ENCODE measurements at places on chromosomes 6 and 20.

DNA sequence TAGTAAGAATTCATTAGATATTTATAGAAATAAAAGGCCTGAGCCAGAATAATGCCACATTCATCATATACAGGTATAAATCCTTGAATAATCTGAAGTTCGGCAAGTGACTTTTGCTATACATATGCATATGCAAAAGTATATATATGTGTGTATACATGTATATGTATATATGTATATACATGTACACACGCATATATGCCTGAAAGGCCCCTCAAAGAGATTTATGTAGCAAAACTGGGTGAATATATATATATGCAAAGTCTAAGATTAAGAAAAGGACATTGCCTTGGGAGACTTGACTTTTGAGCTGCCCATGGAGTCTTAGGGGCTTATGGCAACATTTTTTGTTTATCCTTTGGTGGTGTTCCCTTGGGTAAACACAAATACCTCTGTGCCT lies 231.4 kb downstream of the BMP2 start:
- no peak for DNase-seq

DNA sequence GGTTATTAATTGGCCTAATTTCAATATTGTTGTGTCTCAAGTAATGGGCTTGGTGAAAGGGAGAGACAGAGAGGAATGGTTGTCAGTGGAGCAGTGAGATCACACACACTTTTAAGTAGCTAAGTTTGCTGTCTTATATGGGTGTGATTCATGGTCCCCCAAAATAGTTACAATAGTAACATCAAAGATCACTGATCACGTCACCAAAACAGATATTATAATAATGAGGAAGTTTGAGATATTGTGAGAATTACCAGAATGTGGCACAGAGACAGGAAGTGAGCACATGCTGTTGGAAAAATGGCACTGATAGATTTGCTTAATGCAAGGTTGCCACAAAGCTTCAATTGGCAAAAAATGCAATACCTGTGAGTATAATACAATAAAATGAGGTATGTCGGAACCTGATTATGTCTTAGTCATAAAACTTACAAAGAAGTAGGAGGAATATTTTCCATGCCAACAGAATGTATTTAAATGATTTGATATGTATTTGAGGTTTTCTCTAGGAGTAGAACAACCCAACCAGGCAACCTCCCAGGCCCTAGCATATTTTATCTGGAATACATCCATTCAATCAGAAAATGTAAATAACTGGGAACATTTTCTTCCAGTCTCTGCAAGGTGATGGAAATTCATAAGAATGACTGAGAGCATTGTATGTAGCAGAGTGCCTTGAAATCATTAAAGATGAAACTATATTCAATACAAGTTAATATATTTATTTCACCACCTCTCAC lies 167.8 kb downstream of the CARMIL1 start:
- no peak for DNase-seq

DNA sequence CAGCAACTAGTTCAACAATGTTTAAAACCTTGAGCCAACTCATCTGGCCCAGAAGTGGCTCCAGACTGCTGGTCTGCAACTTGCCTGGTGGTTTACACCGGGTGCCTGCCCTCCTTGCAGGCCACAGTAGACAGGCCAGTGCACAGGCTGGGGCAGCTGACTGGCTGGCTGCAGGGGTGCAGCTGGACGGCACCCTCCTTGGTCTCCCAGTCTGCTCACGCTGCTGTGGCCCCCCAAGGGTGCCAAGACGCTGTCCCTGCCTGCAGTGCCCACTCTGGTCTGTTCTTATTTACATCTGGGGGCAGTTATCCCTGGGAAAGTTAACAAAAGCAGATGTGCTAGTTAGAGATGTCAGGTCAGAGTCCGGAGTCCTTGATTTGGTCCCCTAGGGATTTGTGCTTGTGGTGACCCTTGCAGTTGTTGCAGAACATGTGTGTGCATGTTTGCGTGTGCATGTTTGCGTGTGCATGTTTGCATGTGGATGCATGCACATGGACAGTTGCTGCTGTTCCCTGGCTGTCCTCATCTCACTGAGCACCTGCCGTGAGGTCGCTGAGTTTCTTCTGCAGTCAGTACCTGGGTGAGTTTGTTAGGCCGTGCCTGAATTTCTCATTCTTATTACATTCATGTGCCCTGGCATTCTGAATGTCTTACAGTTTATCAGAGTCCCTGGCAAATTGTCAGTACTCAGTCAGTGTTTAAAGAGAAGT lies 48.2 kb upstream of the IRF4 start:
- no peak for DNase-seq

DNA sequence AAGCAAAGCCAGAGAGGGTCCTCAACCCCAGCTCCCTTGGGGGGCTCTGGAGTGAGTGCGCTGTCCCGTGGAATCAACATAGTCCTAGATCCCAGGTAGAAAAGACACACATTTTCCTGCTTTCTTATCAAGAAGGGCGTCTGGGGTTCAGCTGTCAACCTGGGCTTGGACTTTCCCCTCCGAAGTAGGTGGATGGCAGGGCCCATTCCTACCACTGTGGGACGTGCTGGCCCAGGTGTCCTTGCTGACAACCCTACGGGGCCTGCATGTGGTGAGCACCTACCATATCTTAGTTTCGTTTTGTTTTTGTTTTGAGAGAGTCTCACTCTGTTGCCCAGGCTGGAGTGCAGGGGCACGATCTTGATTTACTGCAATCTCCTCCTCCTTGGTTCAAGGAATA lies 42.4 kb downstream of the MYT1 start:
- no peak for DNase-seq

GRCh38 chr6:79186564-79186963 lies 47.9 kb downstream of the HMGN3 start:
- no peak for DNase-seq

DNA sequence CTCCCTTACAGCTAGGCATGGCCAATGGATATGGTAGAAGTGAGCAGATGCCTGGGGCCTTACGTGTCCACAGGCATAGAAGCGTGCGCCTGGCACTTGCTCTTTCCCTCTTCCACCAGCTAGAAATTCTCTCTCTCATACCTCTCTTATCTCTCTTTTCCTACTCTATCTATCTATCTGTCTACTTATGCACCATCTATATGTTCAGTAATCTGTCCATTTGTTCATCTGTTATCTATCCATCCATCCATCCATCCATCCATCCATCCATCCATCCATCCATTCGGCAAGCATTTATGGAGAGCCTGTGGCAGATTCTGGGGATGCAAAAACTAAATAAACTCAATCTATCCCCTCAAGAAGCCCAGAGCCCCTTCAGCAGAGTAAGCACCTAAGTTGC lies 70.2 kb downstream of the KCNB1 start:
- no peak for DNase-seq

DNA sequence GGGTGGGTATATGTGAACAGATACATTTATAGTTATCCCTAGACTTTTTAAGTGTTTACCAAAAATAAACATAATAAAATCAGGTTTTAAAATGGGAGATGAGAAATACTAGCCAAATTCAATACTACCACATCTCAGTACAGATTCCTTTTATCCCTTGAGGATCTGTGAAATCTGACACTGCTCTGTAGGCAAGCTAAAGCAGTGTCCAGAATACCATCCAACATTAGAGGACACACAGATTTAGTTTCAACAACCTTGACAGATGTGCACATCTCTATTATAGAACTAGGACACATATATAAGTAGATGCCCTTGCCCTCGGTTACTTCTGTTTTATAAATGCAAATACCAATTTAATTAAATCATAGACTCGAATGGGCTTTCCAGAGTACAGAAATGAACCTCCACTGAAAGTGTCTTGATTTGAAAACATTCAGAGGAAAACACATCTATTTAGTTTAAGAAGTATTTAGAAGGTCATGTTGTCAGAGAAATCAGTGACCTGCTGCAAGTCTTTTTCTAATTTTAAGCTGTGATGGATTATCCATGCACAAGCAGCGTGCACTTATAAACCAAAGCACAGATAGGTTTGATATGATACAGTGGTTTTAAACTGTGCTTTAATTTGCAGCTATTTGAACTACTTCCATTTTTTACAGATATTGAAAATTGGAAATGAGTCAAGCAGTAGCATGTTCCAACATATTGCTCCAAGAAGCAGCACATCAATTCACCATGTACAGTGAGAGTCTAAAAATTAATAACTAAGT lies 156.3 kb upstream of the EPHA7 start:
- no peak for DNase-seq

- no peak for DNase-seq
Measured at GRCh38 chr6:10976571-10976970, 67.5 kb downstream of the ELOVL2 start.
